ENCODE measurements at places on chromosomes 16 and 17.
A peak's percentile ranks its signal among the peaks of the same experiment; 100 is the strongest.

DNA sequence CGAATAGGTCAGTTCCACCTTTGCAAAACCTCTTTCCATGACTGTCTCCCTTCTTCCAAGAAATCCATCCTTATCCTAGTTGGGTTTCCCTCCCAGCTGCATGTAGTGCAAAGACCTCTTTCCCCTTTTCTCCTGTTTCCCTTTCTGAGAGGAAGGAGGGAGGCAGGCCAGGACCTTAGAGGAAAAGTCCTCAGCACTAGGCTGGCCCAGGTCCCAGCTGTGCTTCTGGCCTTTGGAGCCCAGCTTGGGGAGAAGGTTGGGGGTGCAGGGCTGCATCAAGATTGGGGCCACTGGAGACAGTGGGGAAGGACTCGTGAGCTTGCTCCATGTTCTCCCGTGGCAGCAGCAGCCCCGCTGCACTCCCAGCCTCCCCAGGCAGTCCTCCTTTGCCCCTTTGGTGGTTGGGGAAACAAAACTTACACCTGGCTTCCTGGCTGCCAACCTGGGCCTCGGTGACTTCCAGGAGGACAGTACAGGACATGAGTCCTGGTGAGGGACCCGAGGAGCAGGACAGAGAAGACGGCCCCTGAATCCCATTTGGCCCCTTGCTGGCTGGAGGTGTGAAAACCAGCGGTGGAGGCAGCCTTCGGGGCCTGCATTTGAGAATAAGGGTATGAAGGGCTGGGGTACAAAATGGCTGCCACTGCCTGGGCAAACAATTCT, 481 bp downstream of the HEXIM2 start:
- DNase-seq: no peak

DNA sequence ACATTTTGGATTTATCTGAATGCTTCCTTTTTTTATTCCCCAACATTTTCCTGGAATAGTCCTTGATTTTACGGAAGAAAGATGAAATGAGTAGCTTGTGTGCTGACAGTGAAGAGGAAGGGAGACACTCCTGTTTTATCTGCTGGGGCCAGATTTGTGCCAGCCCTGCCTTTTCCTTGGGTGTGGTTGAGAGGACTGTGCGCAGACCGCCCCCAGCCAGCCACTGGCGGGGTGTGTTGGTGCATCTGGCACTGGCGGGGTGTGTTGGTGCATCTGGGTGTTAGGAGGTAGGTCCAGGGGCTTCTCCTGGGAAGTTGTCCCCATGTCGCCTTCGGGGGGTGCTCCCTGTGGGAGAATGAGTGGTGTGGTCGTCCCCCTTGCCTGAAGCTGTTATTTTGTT, 39.5 kb downstream of the RAP1GAP2 start:
- no peak for DNase-seq

- DNase-seq: peak; percentile 3
These were observed 275.3 kb downstream of the PARN start for GRCh38 chr16:14354561-14355351.

- no peak for DNase-seq
These were observed 26.8 kb downstream of the TBC1D16 start for GRCh38 chr17:80008848-80009247.

DNA sequence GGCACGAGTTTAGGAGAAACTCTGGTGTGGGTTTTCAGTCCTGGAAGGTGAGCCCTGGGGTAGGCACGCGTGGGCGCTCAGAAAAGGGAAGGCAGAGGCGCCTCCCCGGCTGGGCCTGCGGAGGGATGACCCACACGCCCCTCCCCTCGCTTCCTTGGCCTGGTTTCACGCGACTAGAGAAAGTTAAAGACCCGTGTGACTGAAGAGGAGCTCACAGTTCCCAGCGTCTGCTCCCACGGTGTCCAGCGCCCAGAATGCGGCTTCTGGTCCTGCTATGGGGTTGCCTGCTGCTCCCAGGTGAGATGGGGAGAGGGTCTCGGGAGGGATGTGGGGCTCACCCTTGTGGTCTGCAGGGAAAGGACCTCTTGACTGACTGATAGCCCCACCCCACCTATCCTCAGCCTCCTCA, at the start of gene CD300LG:
Gene CD300LG (plus strand): TSS at position 214 of the 409 bp plus-strand sequence. CDS start 41 bp downstream, at position 255.
- no peak for DNase-seq

DNA sequence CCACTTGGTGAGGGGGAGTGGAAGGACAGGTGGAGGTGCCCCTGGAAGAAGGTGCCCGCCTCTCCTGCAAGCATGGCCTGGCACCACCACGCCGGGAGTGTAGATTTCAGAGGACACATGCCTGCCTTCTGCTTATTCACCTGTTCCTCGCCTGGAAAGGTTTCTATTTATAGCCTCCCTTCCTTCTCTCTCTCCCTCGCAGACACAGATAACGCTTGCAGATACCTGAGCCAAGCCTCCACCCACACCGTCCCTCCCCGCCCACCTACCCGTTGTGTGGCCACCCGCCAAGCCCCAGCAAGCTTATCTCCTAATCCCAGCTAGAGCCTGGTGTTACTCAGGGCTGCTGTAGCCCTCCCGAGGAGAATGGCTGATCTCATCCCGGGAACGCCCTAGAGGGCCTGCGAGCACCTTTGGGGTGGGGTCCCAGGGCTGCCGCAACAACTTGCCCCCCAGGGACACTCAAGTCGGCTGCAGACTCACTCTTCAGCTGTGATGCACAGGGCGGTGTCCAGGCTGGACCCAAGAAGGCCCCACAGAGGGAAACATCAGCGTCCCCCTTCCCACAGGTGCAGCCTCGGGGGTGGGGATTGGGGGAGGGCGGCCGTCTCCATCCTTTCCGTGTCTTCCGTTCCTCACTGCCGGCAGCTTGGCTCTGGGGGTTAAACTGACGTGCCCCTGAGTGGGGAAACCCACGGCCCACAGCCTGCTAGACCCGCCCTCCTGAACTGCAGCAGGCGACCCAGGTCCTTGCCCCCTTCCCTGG, 1.9 kb upstream of the SNAI3 start:
- no peak for DNase-seq

Data from activated T-helper 9 cell treated with anti-CD3 and anti-CD28 coated beads, Interleukin-2, amount 50 U/mL, for 16 hours (primary cell).